ENCODE measurements at places on chromosomes 5 and 9.

- DNase-seq: no peak
Measured at GRCh38 chr9:90107726-90108655, 503.2 kb downstream of the GADD45G start.

- DNase-seq: no peak
Measured at GRCh38 chr5:178632285-178632684, 5.4 kb upstream of the CLK4 start.

- DNase-seq: no peak
Measured at GRCh38 chr9:29775491-29775890, 2202.2 kb upstream of the C9orf72 start.

- DNase-seq: no peak
Measured at GRCh38 chr5:6412811-6413210, 34.5 kb upstream of the MED10 start.

GRCh38 chr9:93577078-93577974 is 942 bp downstream of the PHF2 start:
- no peak for DNase-seq

GRCh38 chr5:150152636-150153462 is 2.8 kb downstream of the PDGFRB start:
- no peak for DNase-seq

DNA sequence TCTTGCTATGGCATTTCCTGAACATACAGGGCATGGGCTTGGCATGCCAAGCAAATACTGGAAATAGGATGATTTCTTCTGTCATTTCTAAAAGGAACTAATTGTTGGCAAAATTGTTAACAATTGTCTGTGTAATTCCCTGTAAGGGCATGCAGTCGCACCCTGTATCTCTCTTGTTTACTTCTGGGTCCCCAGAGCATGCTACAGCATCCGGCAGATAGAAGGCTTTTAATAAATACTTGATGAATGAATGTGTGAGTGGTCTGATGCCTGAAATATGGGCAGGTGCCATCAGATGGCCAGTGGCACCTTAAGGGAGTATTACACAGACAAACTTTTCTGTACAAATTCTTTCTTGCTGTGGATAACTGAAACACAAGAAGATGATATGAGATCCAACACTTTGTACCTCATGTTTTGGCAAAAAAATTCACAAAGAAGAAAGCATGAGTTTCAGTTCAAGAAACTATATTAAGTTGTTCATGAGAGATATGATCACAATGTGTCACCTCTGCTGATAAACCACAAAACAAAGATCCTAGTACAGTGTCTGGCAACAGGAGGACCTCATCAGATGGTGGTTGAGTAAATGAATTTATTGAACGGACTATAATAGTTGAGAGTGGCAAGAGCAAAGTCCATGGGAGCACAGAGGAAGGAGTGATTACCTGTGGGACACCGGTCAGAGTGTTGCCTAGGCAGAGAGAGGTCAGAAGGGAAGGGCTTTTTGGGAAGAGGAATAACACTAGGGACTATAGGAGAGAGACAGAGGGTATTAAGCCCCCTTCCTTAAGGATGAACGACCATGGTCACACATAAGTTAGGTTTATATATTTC is 194.2 kb downstream of the ATP10B start:
- DNase-seq: no peak

GRCh38 chr5:119954106-119954505 is 324.7 kb downstream of the FAM170A start:
- no peak for DNase-seq

DNA sequence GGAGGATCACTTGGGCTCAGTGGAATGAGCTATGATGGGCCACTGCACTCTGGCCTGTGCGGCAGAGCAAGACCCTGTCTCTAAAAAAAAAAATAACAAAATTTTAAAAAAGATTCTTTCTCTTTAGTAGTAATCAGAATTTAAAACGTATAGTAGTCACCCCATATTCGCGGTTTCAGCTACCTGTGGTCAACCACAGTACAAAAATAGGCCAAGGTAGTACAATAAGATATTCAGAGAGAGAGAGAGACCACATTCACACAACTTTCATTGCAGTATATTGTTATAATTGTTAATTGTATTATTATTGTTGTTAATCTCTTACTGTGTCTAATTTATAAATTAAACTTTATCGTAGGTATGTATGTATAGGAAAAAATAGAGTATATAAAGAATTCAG is 18.7 kb downstream of the INIP start:
- no peak for DNase-seq

DNA sequence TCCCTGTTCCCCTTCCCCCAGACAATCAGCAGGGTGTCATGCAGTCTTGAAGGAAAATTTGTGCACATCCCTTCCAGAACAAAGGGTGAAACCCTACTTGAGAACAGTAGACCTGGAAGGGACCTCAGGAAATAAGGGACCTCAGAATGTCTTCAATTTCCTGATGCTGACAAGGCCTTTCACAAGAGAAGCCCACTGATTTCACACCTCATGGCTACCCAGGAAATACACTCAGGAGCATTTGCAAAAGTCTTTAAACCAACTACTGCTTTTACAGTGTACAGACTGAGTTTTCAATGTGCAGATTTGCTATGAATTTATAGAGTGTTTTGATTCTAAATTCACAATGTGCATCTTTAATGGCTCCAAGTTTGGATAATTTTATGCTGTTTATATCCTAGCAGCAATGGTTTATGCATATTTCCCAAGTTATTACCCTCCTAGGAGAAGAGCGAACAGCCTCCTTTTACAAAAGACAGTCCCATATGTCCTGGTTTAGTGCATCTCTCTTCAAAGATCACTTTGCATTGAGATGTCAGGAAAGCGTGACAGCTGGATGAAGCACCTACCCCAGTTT is 74.8 kb downstream of the GALNT10 start:
- DNase-seq: no peak

DNA sequence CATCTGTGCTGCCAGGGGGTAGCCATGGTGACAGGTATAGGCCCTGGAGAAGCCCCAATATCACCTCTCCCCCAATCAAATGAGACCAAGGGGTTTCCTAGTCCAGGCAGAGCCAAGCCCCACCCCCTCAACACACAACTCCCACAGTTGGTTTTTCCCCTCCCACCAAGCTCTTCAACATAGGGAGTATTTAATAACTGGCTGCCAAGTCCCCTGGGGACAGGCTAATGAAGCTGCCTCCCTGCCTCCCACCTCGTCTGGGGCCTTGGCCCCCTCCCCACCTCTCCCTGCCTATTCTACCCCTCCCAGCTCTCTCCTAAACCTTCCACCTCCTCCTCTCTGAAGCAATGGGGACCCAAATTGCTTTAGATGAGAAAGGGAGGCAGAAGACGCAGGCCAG is 23.4 kb downstream of the CPLX2 start:
- DNase-seq: no peak

- DNase-seq: no peak
Measured at GRCh38 chr5:35483780-35484179, 133.9 kb upstream of the SPEF2 start.

DNA sequence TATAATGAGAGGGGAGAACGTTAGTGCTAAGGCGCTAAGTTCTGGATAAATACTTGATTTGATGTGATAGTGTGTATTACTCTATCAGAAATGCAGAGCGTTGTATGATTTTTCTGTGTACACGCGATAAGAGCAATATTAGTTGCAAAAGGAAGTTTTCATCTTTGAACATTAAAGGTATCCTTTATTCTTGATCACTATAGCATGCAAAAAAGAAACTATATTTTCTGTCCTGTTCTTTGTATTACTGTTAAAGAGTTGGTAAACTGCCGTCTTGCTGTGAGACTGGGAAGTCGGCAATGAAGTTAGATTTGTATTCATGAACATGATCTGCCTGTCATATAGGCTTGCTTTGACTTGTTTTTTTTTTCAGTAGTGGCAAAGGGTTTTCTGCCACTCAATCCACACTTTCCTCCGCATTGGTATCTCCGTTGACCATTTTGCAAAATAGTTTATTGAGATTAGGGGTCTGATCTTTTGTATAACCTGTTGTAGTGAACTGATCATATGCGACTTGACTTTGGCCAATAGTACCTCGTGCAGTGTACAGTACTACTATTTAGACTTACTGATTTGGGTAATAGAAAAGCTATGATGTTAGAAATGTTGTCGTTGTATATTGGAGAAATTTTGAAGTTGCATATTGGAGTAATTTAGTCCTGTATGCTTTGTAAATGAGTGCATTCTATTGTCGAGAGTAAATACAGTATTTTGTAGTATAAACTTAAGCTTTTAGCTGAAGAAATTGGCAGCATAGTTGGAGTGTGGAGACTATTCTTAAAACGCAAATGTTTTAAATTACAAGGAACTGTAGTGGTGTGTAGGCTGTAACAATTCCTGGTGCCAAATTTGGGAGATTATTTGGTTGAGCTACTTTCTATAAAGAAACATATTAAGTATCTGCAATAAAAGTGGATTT is 1.7 kb downstream of the DENND4C start:
- no peak for DNase-seq

DNA sequence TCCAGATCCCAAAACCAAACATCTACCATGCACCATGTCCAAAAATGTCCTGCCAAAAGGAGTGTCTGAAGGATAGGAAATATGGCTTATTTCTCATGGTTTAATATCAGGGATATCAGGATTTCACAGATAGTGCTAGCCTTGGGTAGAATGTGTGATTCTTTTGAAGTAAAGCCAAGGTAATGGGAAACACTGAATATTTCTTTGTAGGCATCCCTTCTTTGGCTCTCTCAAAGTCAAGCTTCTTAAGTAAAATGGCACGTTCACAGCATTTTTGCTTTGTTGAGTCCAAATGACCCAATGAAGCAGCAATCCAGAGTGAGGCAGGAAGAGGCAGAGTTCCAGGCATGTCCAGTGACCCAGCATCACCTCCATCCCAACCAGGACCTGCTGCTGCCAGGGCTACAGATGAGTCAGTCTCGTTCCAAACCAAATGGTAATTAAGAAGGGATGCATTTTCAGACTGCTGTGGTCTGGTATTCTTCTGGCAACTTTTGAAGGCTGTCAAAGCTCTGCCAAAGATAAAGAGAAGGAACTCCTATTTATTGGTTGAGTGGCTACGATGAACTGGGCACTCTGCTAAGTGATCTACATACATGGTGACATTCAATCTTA is 678.8 kb upstream of the KLF4 start:
- no peak for DNase-seq

- DNase-seq: no peak
Measured at GRCh38 chr5:95969651-95970358, 8.2 kb upstream of the ELL2 start.

DNA sequence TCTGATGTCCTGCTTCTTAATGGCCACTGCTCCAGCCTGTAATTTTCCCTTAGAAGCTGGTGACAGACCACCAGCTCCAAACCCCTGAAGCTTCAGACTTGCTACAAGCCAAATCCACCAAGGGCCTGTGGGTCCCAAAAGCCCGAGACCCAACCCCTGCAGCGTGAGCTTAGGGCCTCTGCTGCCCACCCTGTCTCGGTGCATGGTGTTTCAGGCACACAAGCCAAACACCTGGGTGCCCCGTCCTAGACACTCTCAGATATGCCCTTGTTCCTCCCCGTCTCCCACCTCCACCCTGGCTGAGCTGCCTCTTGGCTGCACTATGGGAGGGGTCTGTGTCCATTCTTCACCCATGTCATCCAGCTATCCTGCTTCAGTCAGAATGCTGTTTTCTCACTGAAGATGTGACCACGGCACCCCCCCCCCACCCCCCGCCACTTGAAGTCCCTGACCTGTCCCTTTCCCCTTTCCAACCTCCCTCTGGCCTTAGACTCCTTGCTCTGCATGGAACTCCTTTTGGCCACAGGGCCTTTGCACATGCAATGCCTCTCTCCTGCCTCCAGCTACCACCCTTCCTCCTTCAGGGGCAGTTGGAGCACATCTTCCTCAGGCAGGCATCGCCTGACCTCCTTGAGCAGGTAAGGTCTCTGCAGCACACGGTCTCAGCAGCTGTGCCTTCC is 55.8 kb downstream of the ZNF354C start:
- no peak for DNase-seq

- DNase-seq: no peak
Measured at GRCh38 chr5:172835290-172835993, 1.4 kb downstream of the ERGIC1 start.

GRCh38 chr5:178341091-178341850 is 108.7 kb upstream of the PHYKPL start:
- no peak for DNase-seq

GRCh38 chr5:136020001-136020382 is 8.8 kb upstream of the TGFBI start:
- DNase-seq: no peak

DNA sequence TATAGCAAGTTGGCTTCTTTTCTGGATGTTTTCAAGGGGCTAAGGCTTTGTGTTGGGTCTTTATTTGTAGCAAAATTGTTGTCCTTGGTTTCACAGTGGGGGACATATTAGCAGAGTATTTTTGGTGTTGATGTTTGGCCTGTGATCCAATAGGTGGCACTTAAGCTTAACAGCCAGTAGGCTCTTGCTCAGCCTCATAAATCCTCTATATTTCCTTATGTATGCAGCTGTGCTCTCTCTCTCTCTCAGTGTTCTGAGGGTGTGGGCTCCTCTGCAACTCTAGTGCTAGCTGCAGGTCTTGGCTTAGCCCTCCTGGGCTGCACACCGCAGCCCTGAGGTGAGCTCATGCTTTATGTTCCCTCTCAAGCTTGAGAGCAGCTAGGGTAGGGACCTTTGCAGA is 195.0 kb upstream of the GHR start:
- no peak for DNase-seq

DNA sequence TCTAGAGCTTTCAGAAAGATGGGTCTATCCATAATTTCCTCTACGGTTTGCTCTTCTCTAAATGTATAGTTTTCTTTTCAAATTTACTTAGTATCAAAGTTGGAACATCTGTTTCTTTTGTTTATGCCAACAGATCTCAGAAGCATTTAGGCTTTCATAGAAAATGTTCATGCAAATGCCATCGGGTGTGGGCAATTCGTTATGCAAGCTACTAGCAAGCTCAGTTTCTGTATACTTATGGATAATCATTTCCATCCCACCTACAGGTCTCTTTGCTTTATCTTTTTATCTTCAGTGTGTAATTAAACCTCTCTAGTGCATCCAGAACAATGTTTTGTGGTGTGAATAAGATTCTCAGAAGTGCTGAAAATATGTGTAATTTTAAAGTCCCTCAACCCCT is 59.9 kb downstream of the NUDT12 start:
- no peak for DNase-seq

DNA sequence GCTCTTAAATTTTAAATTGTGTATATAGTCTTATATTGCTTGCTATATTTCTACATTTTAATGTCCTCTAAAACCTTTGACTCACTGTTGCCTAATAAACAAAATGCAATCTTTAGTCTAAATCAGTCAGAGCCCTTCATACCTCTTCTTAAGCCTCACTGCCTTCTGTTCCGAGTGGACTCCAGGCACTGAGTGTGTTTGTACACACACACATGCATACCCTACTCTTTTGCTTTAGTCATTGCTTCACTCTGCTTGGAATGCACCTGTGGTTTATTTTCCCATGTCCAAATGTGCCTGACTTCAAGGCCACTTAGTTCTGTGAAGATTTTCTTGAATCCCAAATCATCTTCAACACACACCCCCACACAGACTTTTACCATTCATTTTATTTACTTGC is 60.9 kb downstream of the SLC12A2 start:
- DNase-seq: no peak

- DNase-seq: no peak
Measured at GRCh38 chr5:36691696-36692371, 85.4 kb downstream of the SLC1A3 start.
